Immature natural killer cell (primary cell): ENCODE measurements at places on chromosomes 6 and 20.

- peaks cover 6% of the 10 kb centered on the region for H3K27me3 ChIP-seq
- no peak overlapping the region for H3K27ac ChIP-seq
- H3K4me1 ChIP-seq: no peaks in the 10 kb centered on the region
- no peak overlapping the region for H3K4me3 ChIP-seq
- H3K36me3 ChIP-seq: no peaks in the 10 kb centered on the region
These were observed 34.2 kb upstream of the SRPK1 start for GRCh38 chr6:35955071-35955470.

GRCh38 chr6:7232351-7232750, 80.6 kb downstream of the SSR1 start:
- H3K4me1 ChIP-seq: peaks cover 26% of the 10 kb centered on the region
- H3K27me3 ChIP-seq: no peaks in the 10 kb centered on the region
- DNase-seq: no peak
- no peak overlapping the region for H3K27ac ChIP-seq

DNA sequence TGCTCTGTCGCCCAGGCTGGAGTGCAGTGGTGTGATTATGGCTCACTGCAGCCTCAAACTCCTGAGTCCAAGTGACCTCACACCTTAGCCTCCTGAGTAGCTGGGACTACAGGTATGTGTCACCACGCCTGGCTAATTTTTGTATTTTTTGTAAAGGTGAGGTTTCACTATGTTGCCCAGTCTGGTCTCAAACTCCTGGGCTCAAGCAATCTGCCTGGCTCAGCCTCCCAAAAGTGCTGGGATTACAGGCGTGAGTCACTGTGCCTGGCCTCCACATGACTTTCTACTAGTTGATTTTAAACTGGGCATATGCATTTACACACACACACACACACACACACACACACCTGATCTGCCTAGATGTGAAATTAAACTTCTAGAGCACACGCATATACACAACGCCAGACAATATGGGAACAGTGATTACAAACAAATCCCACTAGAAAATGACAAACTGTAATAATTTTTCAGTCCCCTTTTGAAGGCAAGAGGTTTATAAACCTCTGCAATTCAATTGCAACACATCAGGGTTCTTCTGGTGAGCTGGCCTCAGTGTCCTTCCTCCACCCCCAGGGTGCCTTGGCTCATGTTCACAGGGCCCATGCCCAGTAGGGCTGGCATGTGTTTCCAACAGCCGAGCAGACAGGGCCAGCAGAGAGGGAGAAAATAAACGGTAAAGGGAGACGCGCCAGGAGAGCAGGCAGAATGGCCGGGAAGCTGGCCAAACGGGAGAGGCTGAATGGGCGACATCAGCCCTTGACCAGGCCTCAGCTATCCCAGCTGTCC, 31.2 kb downstream of the PARD6B start:
- no peak for DNase-seq
- no peak overlapping the region for H3K27ac ChIP-seq
- no peaks in the 10 kb centered on the region for H3K4me1 ChIP-seq
- H3K36me3 ChIP-seq: no peaks in the 10 kb centered on the region
- H3K27me3 ChIP-seq: peaks cover 2% of the 10 kb centered on the region
- no peak overlapping the region for H3K4me3 ChIP-seq

- H3K27me3 ChIP-seq: peaks cover 18% of the 10 kb centered on the region
- H3K4me3 ChIP-seq: peak overlapping the region; percentile 84
- no peak overlapping the region for H3K27ac ChIP-seq
- peaks cover 23% of the 10 kb centered on the region for H3K4me1 ChIP-seq
- DNase-seq: peak; percentile 3
These were observed 1.1 kb downstream of the PTPRK start for GRCh38 chr6:128519132-128519930.

DNA sequence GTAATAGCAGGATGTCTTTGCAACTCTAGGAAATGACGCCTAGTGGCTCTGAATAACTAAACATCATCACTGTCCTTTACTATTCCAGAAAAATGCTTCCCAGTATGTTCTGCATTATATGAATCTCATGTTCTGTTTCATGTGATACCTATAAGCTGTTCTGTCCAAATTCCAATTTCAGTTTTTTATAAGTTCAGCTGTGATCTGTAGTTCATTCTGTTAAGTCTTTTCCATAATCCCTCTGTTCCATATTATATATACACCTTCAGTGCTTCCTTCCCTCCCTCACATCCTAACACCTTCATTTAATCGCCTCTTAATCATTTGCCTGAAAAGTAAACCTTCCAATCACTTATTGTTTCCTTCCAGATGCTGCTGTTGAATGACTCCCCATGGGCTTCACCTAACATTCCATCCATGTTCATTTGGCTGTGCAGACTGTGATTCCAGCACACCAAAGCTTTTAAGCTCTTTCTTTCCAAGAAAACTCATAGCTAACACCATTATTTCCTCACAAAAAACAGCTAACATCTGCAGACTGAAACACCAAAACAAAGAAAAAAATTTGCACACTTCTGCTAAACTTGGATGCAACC, 18.6 kb downstream of the HMGCLL1 start:
- no peak for DNase-seq
- no peaks in the 10 kb centered on the region for H3K27me3 ChIP-seq
- no peak overlapping the region for H3K27ac ChIP-seq

DNA sequence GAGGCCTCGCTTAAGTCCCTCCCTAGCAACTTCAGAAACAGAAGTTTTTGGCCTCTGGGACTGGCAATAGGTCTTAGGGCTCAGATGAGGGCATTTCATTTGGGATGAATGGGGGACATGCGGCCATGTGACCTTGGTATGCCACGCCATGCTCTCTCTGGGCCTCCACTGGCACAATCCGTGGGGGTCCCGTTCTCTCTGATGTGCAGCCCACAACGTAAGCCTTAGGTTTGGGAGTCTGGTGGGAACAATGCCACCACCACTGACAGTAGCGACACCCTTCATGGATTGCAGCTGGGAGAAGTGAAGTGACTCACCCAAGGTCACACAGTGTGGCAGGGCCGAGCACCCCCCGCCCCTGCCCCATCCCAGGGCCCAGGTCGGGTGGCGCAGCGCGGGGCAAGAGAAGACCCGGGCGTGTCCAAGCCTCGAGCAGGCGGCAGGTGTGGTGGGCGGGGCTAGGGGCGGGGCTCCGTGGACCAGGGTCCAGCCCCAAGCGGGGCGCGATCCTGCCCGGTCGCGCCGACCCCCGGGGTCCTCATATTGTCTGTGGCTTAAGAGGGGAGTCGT, 864 bp upstream of the CEBPB start:
- no peak for DNase-seq
- H3K4me3 ChIP-seq: peak overlapping the region; percentile 60
- H3K36me3 ChIP-seq: no peaks in the 10 kb centered on the region

DNA sequence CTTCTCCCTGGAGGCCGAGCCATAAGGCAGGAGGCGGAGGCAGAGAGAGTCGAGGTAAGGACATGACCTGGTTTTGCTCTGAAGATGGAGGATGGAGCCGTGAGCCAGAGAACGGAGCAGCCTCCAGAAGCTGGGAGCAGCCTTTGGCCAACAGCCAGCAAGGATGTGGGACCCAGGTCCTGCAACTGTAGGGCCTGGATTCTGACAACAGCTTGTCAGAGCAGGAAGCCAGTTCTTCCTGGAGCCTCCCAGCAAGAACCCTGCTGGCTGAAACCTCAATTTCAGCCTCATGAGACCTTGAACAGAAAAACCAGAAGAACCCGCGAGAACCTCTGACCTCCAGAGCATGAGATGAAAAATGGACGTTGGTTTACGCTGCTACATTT, 13.4 kb upstream of the MRGBP start:
- DNase-seq: no peak
- no peak overlapping the region for H3K4me3 ChIP-seq
- H3K27me3 ChIP-seq: no peaks in the 10 kb centered on the region
- peaks cover 6% of the 10 kb centered on the region for H3K4me1 ChIP-seq
- no peak overlapping the region for H3K27ac ChIP-seq
- no peaks in the 10 kb centered on the region for H3K36me3 ChIP-seq

DNA sequence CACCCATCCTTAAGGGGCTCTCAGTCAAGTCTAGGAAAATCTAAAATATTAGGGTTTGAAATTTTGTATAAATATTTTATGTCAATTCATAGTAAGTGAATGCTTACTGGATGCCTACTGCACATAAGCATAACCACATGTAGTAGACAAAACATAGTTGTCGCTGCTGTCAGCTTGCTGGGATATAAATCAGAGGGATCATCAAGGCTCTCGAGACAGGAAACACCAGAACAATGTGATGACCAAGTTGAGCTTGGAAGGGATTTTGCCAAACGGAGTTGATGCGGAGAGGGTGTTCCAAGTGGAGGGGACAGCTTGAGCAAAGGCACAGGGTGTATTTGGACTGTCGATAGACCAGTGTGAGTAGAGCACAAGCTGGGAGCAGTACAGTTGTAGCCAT, 105.8 kb upstream of the SUPT3H start:
- H3K27me3 ChIP-seq: no peaks in the 10 kb centered on the region
- no peak overlapping the region for H3K4me3 ChIP-seq
- peaks cover 35% of the 10 kb centered on the region for H3K4me1 ChIP-seq
- H3K27ac ChIP-seq: no peak overlapping the region
- no peaks in the 10 kb centered on the region for H3K36me3 ChIP-seq
- DNase-seq: no peak

DNA sequence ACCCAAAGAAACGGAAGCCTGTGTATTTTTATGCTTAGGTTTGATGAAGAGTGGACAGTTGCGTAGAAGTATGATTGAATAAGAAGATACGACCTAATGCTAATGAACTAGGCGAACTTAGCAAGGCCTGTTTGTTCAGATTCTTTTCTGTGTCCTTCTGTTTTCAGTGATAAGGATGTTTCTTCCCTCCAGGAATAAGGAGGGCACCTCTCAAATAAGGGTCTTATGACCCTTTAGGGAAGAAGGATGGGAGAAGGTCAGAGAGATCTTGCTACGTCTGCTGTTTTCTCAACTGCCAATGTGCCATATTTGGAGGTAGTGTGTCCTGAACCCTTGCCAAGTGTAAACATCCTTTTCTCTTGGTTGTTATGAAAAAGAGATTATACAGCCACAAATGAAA, 524.8 kb downstream of the UTRN start:
- no peak overlapping the region for H3K27ac ChIP-seq
- no peak for DNase-seq
- H3K36me3 ChIP-seq: peaks cover 36% of the 10 kb centered on the region
- peaks cover 47% of the 10 kb centered on the region for H3K4me1 ChIP-seq

- no peak for DNase-seq
- peaks cover 3% of the 10 kb centered on the region for H3K4me1 ChIP-seq
- H3K36me3 ChIP-seq: no peaks in the 10 kb centered on the region
- no peak overlapping the region for H3K4me3 ChIP-seq
- H3K27ac ChIP-seq: no peak overlapping the region
- H3K27me3 ChIP-seq: peaks cover 1% of the 10 kb centered on the region
These were observed 113.1 kb upstream of the MTHFD1L start for GRCh38 chr6:150752409-150752808.

- H3K4me3 ChIP-seq: peak overlapping the region; percentile 90
- peaks cover 3% of the 10 kb centered on the region for H3K27me3 ChIP-seq
- peak overlapping the region; percentile 91 for H3K27ac ChIP-seq
- no peak for DNase-seq
These were observed 1.1 kb downstream of the B4GALT5 start for GRCh38 chr20:49712646-49712995.

DNA sequence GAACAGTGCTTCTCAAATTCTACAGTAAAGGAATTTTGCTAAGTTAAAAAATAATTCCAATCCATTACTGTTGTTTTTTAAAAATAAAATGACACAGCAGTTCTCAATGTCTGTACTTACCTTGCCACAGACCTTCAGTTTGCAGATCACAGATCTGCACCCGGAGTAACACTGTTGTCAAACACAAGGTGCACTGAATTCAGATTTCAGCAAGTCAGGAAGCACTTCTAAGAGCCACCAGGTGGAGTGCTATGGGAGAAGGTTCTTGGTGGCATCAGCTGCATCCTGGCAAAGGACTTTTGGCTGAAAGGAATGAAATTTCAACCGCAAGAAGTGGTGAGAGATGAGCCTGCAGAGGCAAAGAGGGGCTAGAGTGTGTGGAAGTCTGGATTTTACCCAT, 17.4 kb downstream of the RSPH4A start:
- H3K27me3 ChIP-seq: no peaks in the 10 kb centered on the region
- H3K27ac ChIP-seq: no peak overlapping the region
- no peak overlapping the region for H3K4me3 ChIP-seq
- H3K36me3 ChIP-seq: peaks cover 20% of the 10 kb centered on the region
- peaks cover 12% of the 10 kb centered on the region for H3K4me1 ChIP-seq

DNA sequence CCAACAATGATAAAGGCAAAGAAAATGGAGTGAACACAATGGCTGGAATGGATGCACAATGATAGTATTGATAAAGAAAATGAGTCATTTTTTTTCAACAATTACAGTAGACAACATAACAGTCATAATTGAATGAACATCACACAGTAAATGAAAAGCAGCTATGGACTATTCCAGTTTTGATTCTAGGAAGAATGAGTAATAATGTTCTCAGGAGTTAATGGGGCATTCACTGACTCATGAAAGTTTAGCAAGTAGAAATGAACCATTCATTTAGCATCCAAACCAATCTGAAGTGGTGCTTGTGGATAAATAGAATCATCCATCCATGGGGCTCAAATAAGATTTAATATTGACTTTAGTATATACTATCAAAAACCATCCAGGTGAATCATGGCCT, 1029.5 kb upstream of the GJE1 start:
- H3K4me3 ChIP-seq: no peak overlapping the region
- no peaks in the 10 kb centered on the region for H3K36me3 ChIP-seq
- no peaks in the 10 kb centered on the region for H3K4me1 ChIP-seq
- no peaks in the 10 kb centered on the region for H3K27me3 ChIP-seq
- H3K27ac ChIP-seq: no peak overlapping the region

GRCh38 chr6:167211881-167212712, 54.3 kb upstream of the GPR31 start:
- no peaks in the 10 kb centered on the region for H3K4me1 ChIP-seq
- no peaks in the 10 kb centered on the region for H3K36me3 ChIP-seq
- DNase-seq: no peak
- no peaks in the 10 kb centered on the region for H3K27me3 ChIP-seq
- H3K27ac ChIP-seq: no peak overlapping the region

- no peak overlapping the region for H3K27ac ChIP-seq
- no peaks in the 10 kb centered on the region for H3K36me3 ChIP-seq
- H3K4me1 ChIP-seq: no peaks in the 10 kb centered on the region
- H3K27me3 ChIP-seq: no peaks in the 10 kb centered on the region
These were observed 1057.6 kb downstream of the KIF16B start for GRCh38 chr20:15515691-15516090.

GRCh38 chr6:130613176-130613575, 214.0 kb upstream of the SMLR1 start:
- no peaks in the 10 kb centered on the region for H3K36me3 ChIP-seq
- no peak overlapping the region for H3K4me3 ChIP-seq
- H3K27me3 ChIP-seq: no peaks in the 10 kb centered on the region
- H3K27ac ChIP-seq: no peak overlapping the region

GRCh38 chr6:28985462-28986164, 19.5 kb downstream of the ZNF311 start:
- DNase-seq: no peak
- peaks cover 71% of the 10 kb centered on the region for H3K4me1 ChIP-seq
- no peak overlapping the region for H3K27ac ChIP-seq
- peak overlapping the region; percentile 71 for H3K4me3 ChIP-seq
- H3K36me3 ChIP-seq: peaks cover 3% of the 10 kb centered on the region
